ENCODE measurements at places on chromosomes 6 and 20.

GRCh38 chr6:45378334-45378926 is 696 bp upstream of the SUPT3H start:
- DNase-seq: no peak

- DNase-seq: no peak
Observed at GRCh38 chr20:37529214-37529967, 1.7 kb upstream of the BLCAP start.

DNA sequence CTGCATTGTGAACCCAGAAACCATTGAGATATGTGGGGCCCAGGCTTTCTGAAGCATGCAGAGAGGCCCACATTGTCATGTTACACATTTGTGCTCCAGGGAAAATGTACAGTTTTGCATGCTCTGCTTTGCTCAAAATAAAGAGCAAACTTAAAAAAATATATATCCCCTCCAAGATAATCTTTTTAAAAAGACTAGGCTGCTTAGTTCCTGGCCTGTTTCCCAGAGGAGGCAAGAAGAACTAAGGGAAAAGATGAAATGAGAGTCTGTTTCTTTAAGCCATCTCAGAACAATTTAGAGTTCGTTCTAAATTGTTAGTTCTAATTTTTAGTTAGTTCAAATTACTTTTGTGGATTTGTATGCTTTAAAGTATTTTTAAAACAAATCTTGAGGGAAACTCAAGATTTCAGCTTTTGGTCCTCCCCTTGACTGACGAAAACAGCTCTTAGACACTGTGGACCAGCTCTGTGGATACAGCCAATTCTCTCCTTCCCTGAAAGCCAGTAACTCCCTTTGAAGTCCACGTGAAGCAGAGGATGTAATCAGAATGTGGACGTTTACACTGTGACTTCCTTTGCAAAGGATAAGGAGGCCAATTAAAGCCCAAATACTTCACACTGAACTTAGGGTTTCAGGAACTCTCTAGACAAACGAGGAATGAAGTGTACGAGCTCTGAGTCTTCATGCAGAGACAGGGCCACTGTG is 84.7 kb downstream of the CD164 start:
- no peak for DNase-seq

- no peak for DNase-seq
Observed at GRCh38 chr6:163538331-163538730, 123.8 kb downstream of the QKI start.

DNA sequence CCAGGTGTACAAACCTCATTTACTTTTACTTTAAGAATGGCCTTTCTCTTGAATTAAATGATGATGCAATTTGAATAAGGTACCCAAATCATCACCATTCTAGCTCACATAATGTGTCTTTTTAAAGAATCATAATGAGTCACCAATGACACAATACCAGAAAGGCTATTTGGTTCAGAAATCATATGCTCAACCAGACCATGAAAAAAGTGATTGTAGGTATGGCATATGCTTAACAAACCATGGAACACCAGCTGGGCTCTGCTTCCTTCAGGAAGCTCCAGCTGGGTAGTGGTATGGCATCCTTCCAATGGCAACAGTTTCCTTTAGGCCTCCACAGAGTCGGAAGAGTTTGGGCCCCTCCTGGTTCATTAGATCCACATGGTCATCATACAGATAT is 128.2 kb downstream of the FRK start:
- no peak for DNase-seq

DNA sequence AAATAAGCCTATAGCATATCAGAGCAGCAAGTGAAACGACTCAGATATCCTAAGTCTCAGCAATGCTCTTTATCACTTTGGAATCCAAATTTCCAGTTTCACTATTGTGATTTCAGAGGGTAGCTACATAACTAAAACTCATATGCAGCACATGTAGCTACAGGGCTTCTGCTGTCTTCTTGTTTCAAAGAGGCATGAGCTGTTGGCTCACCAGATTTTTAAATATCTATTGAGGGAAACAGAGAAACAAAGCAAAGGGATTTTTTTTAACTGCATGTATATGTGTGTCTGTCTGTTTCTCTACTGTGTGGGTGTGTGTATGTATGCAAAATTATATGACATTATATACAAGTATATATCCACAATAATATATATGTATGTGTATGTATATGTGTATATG is 258.4 kb downstream of the HDGFL1 start:
- DNase-seq: no peak
